Stimulated activated CD8-positive, alpha-beta memory T cell treated with anti-CD3 and anti-CD28 coated beads, Interleukin-2, amount 100 ng/mL, for 1 hour (primary cell): ENCODE measurements at places on chromosomes 1 and 21.

DNA sequence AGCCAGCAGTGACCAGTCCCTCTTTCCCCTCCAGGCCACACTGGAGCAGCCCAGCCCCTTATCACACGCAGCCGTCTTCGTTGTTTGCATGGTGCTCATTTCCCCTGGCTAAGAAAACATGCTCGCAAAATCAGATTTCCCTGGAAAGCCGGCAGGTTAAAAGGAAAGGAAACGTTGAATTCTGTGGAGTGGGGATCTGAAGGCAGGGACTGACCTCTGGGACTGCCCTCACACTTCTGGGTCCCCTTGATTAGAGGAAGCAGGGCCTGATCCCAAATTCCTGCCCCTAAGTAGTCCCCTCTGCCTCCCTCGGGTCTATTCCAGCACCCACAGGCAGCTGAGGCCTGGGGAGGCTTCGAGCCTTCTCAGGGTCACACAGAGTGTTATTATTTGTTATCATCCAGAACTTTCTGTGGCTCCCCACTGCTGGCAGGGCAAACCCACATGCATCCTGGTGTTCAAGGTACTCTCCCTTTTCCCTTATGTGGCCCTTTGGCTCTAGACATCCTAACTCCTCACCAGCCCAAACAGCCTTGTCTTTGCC is 125.2 kb upstream of the ZBTB40 start:
- DNase-seq, result no peak

DNA sequence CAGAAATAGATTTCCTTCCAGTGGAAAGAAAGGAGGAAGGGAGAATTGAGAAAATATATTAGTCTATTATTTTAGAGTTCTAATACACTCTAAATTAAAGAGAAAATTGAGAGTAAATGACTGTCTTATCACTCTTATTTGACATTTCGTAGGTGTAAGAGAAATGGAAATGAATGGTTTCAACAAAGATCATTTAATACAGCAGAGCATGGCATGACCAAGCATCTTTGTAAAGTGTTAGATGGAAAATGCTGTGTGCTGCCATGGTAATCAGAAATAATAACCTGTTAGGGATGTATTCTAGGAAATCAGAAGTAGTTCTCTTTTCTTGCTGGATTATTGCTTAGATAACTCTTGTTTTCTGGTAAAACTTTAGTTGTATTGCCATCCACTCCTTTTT is 90.9 kb downstream of the GIPC2 start:
- DNase-seq, result no peak

GRCh38 chr1:97013136-97013535 is 291.6 kb downstream of the PTBP2 start:
- DNase-seq, result no peak

GRCh38 chr1:23799570-23800399 is 769 bp downstream of the GALE start:
- DNase-seq, result no peak

DNA sequence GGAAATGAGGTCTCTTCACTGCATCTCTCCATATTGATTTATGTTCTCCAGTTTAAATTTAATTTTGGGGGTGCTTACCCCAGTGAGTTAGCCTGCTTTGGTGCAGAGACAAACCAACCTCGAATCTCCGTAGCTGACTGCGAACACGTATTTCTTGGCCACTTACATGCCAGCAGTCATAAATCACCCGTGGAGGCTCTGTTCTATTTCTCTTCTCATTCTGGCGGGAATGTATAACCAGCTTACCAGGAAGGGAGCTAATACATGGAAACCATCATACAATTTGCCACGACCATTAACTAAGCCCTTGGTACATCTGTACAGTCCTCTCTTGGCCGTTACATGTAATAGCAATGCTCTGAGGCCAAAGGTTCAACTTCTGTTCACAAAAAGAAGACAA is 148.0 kb downstream of the PLA2G4A start:
- no peak for DNase-seq

GRCh38 chr1:204461331-204462228 is 33.0 kb downstream of the PIK3C2B start:
- no peak for DNase-seq

- DNase-seq, result no peak
Measured at GRCh38 chr1:183903101-183903500, 98.2 kb downstream of the RGL1 start.

DNA sequence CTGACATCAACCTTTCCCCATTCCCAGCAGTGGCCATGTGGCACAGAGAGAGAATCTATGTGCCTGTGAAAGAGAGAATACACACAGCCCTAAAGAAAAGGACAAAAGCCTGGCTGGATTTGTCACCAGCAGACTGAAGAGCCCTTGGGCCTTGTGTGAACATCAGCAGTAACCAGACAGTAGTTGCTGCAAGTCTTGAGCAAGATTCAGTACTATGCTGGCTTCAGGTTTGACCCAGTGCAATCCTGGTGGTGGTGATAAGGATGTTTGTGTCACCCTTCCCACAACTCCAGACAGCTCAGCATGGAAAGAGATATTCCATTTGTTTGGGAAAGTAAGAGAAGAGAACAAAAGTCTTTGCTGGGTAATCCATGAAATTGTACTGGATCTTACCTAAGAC is 28.4 kb upstream of the GBP6 start:
- DNase-seq, result no peak

DNA sequence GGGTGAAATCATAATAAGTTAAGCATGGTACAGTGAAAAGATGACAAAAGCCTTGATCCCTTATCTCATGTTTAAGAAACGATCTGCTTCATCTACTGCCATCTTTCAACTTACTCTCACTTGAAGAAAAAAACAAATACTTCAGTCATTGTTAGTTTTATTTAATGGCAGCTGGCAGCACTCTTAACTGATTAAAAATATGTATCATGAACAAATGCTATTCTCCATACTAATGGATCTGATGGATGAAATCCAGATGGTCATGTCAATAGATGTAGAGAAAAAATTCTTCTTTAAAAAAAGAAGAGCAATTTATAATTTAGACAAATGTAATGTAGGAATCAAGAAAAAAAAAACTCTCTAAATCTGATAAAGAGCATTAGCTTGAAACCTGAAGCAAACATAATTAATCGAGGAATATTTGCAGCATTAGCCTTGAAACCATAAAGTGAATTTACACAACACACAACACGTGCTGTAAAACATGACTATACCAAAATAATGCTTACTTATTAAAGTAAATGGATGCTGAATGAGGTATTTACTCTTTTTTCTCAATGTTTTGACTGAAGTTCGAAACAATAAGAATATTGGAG is 579.0 kb upstream of the ADAMTS5 start:
- DNase-seq, result no peak

GRCh38 chr1:171082606-171083005 is 8.1 kb upstream of the FMO3 start:
- DNase-seq, result no peak

DNA sequence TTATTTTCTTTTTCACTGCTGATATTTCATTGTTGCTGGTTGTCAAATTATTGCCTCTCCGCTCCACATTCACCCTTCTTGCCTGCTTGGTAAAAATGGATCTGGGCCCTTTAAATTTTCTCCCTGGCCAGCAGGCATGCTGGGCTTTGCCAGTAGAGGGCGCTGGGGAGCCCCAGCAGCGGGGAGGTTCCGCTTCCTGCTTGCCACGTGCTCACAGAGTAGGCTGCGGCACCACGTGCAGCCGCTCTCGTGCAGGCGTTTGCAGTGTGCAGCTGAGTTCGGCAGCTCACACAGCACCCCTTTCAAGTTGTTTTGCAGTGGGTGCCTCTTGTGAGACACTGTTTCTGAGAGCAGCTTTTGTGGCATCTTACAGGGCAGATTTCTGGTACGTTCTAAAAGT is at the start of gene ACTL8:
TSS of gene ACTL8 (plus strand) at position 214 of the 400 bp plus-strand sequence. CDS start 67,676 bp downstream, outside the sequence.
- DNase-seq, result no peak

DNA sequence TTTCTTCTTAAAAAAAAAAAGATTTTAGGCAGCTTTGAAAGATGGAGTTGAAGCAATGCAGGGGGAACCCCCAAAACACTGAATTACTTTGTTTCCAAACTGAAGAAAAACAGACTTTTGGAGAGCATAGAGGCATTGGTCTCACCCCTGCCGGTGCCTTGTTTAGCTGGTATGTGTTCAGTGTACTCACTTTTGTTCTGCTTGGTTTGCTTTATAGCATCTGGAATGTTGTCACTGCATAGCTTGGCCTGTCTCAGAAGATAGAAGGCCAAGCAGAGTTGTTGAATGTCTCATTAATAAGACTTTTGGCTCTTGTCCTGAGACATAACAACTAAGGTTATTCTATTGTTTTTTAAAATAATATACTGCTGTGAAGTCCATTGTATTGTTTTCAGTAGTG is 6.9 kb downstream of the THRAP3 start:
- no peak for DNase-seq

- no peak for DNase-seq
Measured at GRCh38 chr1:38962560-38962959, 20.9 kb upstream of the RHBDL2 start.

GRCh38 chr1:61518670-61519400 is 206.1 kb downstream of the TM2D1 start:
- DNase-seq, result no peak

- no peak for DNase-seq
Measured at GRCh38 chr1:24154215-24154614, 11.3 kb upstream of the IL22RA1 start.

GRCh38 chr21:26941421-26941820 is 25.5 kb downstream of the ADAMTS5 start:
- DNase-seq, result no peak

GRCh38 chr1:201593200-201593921 is 54.4 kb downstream of the NAV1 start:
- no peak for DNase-seq

DNA sequence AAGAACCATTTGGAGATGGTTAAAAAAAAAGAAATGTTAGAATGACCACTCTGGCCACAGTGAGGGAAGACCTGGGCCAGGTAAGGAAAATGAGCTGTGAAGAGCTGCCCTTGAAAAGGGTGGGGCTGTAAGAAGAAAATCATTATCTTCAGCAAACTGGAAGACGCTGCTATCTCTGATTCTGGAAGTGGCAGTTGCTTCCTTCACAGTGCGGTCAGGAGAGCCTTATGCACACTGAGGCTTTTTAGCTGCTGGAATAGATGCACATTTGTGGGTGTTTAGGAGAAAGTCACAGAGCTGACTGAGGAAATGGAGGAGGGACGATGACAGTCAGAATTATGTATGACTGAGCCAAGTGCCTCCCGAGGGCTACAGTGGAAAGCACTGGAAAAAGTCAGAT is 91.6 kb downstream of the TBX19 start:
- no peak for DNase-seq

GRCh38 chr1:219189021-219189824 is 15.5 kb downstream of the LYPLAL1 start:
- DNase-seq, result no peak

- DNase-seq, result no peak
Measured at GRCh38 chr21:46661211-46661625, 25.7 kb downstream of the PRMT2 start.

DNA sequence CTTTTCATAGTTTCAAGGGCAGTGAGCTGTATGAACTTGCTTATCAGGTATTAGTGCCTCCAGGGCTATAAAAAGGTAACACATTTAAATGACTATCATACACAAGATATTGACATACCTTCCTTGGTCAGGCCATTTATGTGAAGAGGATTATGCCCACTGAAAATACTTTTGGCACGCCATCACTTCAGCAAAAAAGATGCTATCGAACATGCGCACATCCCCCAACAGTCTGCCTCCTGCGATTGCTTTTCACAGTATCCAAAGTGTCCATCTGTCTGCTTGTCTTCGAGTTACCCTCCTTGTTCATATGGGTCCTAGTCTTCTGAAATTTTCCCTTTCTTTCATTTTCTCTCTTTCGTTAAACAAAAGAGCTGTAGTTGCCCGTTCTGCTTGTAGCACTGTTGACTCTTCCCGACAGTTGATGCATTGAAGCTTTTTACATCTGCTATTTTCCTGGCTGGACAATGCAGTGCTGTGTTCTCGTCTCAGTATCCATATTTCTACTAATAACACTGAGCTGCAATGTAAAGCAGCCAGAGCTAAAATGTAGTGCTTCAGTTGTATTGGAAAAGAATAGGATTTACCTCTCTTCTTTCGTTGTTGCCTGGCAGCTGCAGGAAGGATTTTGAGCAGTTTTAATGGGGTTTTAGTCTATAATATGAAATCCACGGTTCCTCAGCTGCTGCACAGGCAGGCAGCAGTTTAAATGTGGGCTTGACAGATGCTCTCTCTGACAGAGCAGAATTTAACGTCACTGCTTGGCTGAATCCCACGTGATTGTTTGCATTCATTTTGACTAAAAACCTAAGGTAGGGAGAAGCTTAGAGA is at the start of gene B3GALT2:
TSS of gene B3GALT2 (minus strand) at position 713 of the 831 bp plus-strand sequence. CDS start 5,051 bp downstream, outside the sequence.
- DNase-seq, result no peak

DNA sequence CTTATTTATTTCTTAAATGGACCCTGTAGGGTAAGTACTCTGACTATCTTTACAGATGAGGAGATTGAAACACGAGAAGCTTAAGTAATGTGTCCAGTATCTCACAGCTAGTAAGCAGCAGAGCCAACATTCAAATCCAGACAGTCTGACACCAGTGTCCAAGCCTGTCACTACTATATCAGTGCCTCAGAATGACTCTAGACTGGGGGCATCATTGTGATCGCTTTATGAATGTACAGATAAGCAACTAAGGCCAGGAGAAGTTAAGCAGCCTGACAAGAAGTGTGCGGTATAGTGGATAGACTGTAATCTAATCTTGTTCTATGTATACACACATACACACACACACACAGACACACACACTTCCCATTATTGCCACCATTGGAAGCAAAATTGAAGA is 158.7 kb downstream of the NTNG1 start:
- DNase-seq, result no peak

GRCh38 chr1:245751726-245752470 is 597.1 kb downstream of the KIF26B start:
- DNase-seq, result no peak

DNA sequence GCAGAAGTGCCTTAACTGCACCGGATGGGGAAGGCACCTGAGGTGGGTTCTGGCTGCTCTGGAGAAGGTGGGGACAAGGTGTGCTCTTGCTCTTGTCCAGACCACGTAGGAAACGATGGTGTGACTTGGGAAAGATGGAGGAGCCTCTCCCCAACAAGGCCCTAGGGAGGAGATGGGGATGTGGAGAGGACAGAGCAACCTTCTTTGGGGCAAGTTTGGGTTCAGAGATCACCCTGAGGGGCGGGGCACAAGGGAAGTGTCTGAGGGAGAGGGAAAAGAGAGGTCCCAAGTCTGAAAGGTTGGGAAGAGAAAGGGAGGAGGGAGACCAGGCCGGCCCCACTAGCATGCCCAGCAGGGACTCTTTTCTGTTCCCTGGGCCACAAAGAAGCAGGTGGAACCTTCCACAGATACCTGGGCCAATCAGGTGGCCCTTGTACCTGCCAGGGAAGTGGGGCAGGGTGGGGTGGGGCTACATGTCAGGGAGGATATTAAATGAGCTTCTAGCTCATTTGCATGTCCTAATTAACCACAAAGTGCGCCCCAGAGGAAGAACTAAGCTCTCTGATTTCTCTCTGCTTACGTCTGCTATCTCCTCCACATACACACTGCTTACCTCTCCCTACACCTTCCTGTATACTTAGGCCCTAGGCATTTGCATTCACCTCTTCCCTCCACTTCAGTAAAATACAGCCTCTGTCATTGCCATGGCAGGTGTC is 15.9 kb downstream of the INKA2 start:
- DNase-seq, result no peak

DNA sequence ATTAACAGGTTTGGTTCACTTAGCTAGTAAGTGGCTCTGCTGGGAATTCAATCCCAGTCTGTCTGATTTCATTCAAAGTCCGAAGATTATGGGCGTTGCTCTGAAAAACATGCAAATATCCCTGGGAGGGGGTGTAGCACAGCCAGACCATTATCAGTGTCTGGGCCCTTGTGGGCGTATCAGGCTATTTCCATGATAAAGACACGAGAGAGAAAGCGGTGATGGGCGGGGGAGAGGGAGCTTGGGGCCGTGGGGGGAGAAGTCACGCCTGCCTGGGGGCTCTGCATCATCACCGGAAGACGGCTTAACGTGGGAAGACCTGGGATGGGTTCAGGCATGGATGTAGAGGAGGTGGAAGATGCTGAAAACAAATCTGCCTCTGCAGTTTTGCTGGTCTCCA is 25.8 kb downstream of the IL6R start:
- DNase-seq, result no peak
